Immature natural killer cell (primary cell): ENCODE measurements at places on chromosomes 16 and 17. TPM values are rescaled to one million over a fixed set of nuclear protein-coding genes. Genes with fewer than 3 reads are reported as not detected.

DNA sequence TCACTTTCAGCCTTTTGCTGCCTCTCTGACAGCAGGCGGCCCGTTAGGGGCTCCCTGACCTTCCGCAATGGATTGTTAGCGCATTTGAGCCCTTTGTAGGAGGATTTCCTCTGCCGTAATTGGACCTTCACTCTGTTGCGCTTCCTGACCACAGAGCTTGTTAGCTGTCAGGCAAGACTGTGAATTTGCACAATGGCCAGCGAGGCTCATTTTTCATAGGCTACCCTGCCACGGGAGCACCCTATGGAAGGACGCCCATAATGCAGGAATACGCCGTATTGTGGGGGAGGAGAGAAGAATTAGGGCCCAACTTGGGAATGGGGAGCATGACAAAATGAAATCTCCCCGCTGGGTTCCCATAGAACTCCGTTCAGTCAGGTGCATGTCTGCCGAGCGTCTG is 205.2 kb upstream of the NLRP1 start:
- DNase-seq = no peak

DNA sequence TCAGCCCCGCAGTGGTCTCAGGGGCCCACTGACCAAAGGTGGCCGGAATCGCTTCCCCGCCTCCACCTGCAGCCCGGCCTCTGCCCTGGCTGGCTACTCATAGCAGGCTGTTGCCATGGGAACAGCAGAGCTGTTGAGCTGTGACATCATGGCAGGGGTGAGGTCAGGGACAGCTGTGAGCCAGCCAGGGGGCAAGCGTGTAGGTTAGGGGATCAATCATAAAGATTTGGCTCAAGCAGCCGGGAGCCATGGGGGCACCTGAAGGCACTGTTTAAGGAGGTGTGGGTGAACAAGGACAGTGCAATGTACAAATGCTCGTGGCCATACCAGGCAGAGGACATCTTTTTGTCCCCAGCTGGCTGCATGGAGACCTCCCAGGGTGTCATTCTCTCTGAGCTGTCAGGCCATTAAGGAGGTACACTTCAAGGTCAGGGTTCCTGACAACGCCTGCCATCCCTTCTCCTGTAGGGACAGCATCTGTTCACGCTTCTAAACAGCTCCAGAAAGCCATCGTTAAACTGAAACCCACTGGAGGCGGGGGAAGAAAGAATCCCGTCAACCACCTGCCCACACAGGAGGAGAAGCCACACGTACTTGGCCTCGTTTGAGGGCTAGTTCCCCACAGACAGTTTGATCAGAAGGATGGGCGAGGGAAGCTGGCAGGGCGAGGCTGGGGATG is at the start of gene CEP295NL:
CEP295NL (minus strand) TSS at position 101 of the 679 bp plus-strand sequence. CDS start 1,373 bp downstream, outside the sequence.
- no peak for DNase-seq

GRCh38 chr17:31877341-31877740 is 18.3 kb upstream of the COPRS start:
- DNase-seq = no peak

Gene KLHL10
- polyA plus RNA-seq = 0.15 TPM
